SJSA1 (cell line): ENCODE measurements at places on chromosomes 12 and 14. TPM values are rescaled to one million over a fixed set of nuclear protein-coding genes. Genes with fewer than 3 reads are reported as not detected.

Gene BMAL2
- total RNA-seq = 39.5 and 47.8 TPM in 2 replicates

- DNase-seq = no peak
Measured at GRCh38 chr14:56195704-56196103, 77.5 kb downstream of the PELI2 start.

- DNase-seq = peak; percentile 36
Measured at GRCh38 chr14:30610787-30611343, 11.3 kb upstream of the SCFD1 start.

Gene LALBA
- not detected in 2 replicates for total RNA-seq

DNA sequence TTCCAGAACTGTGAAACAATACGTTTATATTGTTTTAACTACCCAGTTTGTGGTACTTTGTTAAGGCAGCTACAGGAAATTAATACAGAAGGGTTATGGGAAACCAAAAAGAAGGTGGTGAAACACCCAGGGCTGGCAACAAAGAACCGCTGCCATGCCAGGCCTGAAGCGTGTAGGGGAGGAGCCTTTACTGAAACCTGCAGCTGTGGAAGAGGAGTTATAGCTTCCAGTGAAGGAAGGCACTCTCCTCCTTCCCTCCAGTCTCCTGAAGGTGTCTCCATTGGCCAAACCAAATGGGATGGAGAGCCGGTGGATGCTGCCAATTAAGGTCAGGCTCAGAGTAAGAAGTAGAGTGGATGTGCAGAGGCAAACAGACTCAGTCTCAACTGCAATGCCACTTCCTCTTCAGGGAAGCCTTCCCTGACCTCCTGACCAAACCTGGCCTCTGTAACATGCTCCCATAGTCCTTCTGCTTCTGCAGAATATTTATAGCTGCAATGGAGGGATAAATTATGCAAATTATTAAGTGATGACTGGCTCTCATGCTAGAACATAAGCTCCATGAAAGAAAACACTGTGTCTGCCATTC, 168.3 kb downstream of the DAD1 start:
- DNase-seq = no peak

Gene CLEC14A
- not detected in 2 replicates for total RNA-seq

DNA sequence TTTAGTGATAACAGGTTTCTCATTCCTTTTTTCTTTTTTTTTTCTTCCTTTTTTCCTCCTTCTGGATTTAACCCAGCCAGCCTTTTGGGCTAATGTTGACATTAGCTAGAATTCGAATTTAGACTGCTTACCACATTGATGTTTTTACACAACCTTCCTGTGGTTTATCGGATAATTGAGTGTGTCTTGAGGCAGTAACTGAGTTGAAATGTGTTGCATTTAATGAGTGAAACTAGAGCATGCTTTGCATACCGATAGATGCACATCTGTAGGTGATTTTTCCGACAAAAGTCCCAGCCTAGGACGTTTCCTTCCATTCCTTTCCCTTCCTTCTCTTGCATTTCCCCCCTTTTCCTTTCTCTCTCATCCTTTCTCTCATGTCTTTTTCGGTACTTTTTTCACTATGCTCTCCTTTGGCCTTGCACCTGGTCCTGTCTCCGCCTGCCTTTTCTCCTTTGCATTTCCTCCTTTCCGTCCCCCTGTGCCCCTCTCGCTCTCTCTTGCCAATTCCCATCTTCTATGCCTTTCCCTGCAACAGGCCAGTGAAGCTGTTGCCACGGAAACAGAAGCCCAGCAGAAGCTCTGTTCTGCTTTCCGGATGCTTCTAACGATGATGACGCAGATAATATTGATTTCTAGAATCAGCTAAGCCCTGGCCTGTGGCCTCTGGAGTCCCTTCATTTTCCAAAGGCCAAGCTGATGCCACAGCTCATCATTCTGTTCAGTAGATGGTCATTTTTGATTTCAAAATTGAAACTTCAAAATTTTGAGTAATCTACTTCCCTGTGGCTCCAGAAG, 76.1 kb downstream of the SLC25A47 start:
- no peak for DNase-seq

DNA sequence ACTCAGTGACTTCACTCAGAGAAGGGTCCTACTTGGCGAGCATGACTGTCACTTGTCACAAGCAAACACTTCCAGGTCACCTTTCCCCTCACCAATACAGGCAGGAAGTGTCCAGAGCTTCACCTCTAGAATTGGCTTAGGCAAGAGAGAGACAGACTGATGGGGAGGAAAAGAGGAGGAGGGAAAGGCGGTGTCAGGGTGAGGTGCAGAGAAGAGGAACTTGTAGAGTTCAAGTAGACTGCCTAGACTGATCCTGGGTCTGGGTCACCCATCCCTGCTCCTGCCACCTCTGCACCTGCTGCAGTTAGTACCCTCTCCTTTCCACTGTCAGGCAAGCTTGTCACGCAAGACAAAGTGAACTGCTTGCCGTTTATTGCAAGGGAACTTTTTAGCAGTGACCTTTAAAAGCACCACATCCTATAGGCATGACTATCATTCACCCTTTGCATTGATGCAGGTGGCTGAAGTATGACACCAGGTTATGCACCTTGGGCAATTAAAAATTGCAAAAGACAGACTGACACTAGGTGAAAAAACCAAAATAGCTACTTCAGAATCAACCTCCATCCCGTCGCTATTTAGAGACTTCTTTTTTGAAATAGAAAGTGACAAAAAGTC, 292.4 kb downstream of the SYT1 start:
- no peak for DNase-seq

DNA sequence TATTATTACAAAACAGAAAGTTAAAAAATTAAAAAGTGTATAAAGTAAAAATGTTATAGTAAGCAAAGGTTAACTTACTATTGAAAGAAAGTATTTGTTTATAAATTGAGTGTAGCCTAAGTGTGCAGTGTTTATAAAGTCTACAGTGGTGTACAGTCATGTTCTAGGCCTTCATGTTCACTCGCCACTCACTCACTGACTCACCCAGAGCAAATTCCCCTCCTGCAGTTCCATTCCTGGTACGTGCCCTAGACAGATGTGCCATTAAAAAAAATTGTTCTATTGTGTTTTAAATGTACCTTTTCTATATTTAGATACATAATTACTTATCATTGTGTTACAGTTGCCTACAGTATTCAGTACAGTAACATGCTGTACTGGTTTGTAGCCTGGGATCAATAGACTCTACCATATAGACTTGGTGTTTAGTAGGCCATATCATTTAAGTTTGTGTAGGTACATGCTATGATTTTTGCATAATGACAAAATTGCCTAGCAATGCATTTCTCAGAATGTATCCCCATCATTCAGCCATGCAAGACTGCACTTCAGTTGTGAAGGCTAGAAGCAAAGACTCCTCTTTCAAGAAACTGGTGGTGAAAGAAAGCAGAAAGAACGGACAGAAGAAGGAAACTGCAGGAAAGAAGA, 100.6 kb downstream of the DACT1 start:
- DNase-seq = peak; percentile 80

Gene MYF6
- total RNA-seq = not detected in 2 replicates

DNA sequence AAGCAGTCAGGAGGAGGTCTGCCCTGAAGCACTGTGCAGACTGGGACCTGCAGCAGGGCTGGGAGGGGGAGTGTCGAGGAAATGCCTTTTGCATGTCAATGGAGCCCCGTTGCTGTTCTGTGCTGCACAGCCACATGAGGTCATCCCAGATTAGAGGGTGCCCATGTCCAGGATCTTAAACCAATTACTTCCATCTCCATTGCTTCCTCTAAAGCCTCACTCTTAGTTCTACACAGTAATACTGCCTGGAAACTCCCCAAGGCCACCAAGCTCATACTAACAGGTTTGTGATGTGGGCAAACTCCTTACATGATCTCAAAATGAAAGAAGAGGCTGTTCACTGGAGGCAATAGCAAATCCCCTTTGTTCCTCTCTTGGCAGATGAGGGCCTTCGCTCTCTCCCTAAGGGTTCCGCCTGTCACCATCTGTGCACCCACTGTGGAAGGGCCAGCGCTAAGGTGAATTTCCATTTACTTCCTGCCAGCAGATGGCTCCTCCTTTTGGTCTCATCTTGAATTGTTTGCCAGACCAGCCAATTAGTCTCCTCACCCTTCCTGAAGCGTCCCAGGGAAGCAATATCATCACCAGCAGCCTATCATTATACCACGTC, 35.4 kb upstream of the LTA4H start:
- no peak for DNase-seq

Gene LUM
- 505 and 812 TPM in 2 replicates for total RNA-seq

Gene KRT75
- total RNA-seq = not detected in 2 replicates

DNA sequence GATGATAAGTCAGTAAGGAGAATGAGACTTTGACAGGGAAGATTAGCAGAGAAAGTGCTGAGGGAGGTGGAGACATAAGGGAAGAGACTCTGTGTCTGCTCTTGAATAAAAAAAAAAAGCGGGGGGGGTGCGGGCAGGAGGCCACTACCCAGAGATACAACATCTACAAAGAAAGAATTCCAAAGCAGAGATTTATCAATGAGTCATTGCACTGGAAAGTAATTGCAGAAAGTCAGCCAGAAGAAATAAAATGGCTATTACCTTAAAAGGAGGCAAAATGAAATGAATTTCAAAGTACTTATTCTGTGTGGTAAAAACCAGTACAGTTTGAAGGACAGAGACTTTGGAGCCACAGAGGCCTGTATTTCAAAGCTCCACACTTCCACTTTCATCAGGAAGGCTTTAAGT, 267.1 kb upstream of the PRKD1 start:
- DNase-seq = peak; percentile 79

GRCh38 chr12:87509237-87509820, 519.9 kb downstream of the C12orf50 start:
- no peak for DNase-seq

Gene PTPN21
- total RNA-seq = 8.5 and 16.1 TPM in 2 replicates

DNA sequence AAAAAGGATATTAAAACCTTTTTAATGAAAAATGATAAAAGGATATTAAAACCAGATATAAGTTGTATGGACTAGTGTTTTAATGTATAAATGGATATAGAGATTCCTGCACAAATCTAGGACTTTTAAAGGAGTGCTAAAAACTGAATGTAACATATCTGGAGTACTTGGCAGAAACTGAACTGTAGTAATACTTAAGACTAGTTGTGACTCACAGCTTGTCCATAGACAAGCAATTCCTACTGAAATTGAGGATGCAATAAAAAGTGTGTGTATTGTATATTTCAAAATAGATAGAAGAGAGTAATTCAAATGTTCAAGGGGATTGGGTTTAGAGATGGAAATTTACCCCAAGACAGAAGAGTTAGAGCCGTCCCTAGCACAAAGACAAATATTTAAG, 59.6 kb downstream of the FBXO33 start:
- DNase-seq = no peak

GRCh38 chr14:71714225-71714624, 218.0 kb upstream of the RGS6 start:
- DNase-seq = peak; percentile 63

DNA sequence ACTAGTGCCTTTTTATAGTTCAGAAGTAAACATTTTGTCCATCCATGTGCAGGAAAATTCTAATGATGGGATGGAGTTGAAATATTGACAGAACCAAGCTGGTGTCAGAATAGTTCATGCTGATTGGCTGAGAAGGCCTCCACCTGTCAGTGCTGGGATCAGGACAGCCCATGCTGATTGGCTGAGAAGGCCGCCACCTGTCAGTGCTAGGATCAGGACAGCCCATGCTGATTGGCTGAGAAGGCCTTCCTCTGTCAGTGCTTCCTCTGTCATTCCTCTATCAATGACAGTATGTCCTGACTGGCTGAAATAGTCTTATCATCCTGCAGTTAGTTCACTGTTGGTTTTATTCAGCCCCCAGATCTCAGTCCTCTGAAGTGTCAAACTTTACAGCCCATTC, 95.7 kb downstream of the PPP2R5C start:
- no peak for DNase-seq

GRCh38 chr14:59435987-59436386, 29.2 kb downstream of the GPR135 start:
- no peak for DNase-seq

GRCh38 chr12:99284161-99284560, 363.4 kb upstream of the GARIN6 start:
- DNase-seq = no peak

- DNase-seq = peak; percentile 61
Measured at GRCh38 chr14:68843471-68844209, 50.8 kb upstream of the ZFP36L1 start.

DNA sequence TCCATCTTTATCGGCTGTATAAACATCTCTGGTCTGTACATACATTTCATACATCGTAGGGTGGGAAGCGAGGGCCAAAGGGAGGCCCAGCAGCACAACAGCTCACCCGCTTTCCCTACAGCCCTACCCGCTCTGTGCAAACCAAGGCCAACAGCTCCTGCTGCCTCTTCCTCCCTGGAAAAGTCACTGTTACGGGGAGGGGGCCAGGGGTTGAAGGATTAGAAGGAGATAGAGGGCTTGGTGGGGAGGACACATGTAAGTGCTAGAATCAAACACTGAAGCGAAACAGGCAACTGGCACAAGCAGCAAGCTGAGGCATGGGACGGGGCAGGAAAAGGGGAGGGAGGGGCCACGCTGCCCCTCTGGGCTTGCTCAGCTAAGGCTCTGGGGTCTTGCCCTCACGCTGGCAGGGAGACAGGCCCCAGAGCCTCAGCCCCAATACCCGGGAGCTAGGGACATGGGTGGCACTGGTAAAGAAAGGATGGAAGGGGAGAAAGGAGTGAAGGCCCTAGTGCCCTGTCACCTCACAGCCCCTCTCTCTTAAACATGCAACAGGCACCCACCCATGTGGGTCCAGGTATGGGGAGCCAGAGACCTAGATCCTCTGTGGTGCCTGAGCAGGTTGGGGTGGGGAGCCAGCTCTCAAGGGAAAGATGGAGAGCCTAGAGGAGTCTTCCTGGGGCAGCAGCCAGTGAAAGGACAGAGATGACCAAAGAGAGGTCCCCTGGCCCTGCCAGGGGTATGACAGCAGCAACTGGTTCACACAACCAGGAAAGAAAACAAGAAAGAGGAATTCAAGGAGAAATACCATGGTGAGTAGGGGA, 14.4 kb downstream of the SPRYD3 start:
- no peak for DNase-seq

DNA sequence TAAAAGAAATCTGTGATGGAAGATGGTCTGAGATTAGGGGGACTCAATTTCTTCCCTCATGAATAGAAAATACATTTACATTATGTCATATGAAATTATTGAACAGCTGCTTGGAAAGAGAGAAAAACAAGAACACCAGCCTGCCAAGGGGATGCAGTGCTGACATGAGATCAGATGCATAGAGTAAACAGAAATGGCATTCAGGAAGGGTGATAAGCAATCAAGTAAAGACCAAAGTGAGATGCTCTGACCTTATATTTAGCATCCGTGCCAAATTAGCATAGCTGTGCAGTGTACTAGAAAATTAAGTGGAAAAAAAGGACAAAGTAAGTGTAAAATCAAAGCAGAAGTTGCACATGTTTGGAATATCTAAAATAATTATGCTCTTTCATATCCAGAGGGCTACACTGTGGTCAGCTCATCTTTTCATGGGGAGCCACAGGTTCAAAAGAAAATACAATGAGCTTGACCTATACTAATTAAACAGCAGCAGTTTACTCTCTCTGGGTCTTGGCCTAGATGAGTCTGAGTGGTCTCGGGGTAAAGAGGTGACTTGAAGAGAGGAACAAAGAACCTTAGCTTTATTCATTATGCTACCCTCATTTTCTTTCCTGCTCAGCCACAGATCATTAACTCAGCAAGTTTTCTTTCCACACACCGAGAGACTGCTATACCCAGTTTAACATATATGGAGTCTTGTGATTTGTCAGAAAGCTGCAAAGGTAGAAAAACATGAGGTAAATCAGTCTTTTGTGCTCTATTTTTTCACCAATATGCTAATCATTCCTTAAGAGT, 359.4 kb upstream of the FOXG1 start:
- no peak for DNase-seq

Gene AKAP6
- 3.8 and 4.1 TPM in 2 replicates for total RNA-seq

GRCh38 chr12:31521964-31522363, 69.0 kb downstream of the DENND5B start:
- DNase-seq = no peak

- DNase-seq = no peak
Measured at GRCh38 chr12:574475-575128, 88.6 kb downstream of the NINJ2 start.
